ENCODE measurements at places on chromosomes 12 and 14. TPM values are rescaled to one million over a fixed set of nuclear protein-coding genes. Genes with fewer than 3 reads are reported as not detected.

The TPH2 gene
- total RNA-seq, result 0.34 TPM

The NPFF gene
- total RNA-seq, result not detected

The VRTN gene
- total RNA-seq, result 0.15 TPM

The DPY19L2 gene
- 1.8 TPM for total RNA-seq

The TAS2R8 gene
- total RNA-seq, result not detected

The GNB3 gene
- 45.7 TPM for total RNA-seq

DNA sequence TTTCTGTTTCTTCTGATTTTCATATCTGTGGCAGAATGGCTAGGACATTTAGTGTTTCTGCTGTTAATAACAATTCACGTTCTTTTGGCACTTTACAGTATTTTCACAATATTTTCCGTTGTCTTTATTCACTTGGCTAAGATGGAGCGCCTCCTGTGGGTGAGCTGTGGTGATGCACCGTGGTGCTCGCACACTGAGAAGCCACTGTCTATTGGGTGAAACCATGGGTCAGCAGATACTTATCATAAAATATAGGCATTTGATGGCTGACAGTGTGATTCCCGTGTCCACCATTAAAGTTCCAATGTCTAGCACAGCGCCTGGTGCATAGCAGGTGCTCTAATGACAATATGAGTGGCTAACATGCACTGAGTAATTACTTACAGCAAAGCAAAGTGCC lies 141.8 kb downstream of the VRK1 start:
- DNase-seq, result no peak

DNA sequence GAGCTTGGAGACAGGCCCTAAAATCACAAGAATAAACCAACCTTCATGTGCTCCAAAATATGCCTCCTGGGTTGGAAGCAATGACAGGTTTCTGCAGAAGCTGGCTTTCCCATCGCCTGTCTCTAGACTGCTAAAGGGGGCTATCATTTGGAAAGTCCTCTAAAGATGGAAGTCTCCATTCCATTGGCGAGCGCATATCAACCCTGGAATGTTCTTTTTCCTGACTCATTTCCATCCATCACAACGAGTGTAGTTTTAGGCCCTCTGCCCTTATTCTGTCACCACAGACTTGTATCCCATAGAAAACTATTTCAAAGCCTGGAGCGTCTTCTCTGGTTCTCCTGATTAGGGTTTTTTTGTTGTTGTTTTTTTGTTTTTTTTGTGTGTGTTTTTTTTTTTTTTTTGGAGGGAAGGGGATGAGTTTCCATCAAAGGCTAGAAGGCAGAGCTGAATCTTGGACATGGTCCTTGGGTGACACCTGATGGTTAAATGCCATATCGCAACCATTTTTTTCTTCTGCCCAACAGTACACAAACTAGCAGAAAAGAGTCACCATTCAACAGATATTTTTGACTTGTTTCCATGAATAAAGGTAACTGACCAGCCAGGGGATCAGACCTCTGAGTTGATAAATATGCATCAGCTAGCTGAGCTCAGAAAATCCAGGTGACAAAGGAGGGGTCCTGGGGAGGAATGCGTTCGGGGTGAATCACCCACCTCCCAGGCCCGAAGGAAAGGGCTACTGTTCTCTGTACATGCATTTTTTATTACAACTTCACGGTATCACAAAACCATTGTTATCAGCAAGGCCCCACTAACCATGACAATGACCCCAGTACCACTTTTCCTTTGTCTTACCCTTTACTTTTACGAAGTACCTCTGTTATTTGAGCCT lies 40.5 kb downstream of the KCNA5 start:
- DNase-seq, result no peak

- DNase-seq, result no peak
Observed at GRCh38 chr12:46916796-46917419, 91.1 kb upstream of the SLC38A4 start.

GRCh38 chr12:69480698-69481097 lies 10.5 kb downstream of the FRS2 start:
- DNase-seq, result no peak

GRCh38 chr12:102959391-102959790 lies 1.9 kb downstream of the ASCL1 start:
- DNase-seq, result no peak

GRCh38 chr12:119980242-119980641 lies 8.8 kb upstream of the BICDL1 start:
- no peak for DNase-seq

DNA sequence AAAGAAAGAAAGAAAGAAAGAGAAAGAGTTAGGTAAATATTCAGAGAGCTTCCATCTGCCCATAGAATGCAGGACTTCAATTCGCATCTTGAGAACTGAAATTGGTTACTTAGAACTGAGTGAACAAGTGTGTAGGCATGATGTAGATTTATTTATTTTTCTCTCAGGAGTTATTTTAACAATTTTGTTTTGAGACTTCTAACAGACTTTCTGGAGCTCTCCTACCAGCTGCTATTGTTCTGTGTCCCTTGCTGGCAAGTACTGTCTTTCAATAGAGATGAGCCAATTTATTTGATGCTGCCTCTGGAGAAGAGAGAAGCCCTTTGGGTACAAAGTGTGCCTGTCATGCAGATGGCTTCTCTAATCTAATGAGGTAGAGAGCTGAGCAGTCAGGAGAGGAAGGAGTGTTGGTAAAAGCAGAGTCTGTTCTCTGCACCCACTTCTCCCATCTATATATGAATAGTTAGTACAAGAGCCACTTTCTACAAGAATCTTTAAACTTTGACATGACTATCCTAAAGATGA lies 67.0 kb downstream of the SYT1 start:
- no peak for DNase-seq

DNA sequence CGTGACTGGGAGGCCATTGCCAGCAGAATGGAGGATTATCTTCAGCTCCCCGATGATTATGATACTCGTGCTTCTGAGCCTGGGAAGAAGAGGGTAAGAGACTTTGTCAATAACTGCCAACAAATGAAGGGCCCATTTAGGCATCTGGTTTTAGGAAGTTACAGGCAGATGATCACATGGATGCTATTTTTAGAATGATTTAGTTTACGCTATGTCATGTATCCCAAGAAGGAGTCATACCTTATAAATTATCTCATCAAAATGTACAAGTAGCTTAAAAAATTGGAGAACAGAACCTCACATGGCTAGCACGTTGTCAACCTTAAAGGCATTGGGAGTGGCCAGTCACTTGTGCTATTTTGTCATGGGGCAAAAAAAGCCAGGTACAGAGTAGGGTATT lies 46.7 kb downstream of the PROX2 start:
- no peak for DNase-seq

- DNase-seq, result no peak
Observed at GRCh38 chr12:32211900-32212156, 105.2 kb downstream of the BICD1 start.

GRCh38 chr12:49515266-49515665 lies 23.6 kb upstream of the KCNH3 start:
- DNase-seq, result no peak

- no peak for DNase-seq
Observed at GRCh38 chr12:54684636-54685630, 36.8 kb upstream of the DCD start.

GRCh38 chr14:103131580-103131979 lies 8.3 kb downstream of the TNFAIP2 start:
- DNase-seq, result no peak

- no peak for DNase-seq
Observed at GRCh38 chr14:96532632-96533031, 30.4 kb downstream of the PAPOLA start.

DNA sequence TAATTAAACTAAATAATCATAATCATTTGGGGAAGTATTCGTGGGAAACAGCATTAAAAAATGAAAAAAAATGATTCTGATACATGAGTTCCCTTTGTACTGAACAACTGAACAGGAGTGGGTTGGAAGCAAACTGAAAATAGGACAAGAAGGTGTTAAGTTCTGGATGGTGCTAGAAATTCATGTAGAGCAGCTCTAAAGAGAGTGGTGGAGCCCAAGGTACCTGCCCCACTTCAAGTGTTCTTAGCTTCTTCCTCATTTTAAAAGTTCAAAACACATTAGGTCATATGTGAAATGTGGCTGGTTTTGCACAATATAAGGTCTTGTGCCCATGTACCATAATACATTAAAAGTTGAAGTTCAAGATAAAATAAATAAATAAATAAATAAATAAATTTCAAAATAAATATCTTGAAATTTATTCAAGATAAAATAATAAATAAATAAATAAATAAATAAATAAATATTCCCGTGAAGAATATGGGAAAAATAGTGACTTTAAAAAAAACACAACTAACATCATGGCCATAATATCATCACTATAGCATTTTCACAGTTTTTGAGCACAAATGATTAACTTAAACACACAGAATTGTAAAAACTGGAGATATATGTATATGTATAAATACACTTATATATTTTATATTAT lies 191.5 kb upstream of the PRKD1 start:
- no peak for DNase-seq

DNA sequence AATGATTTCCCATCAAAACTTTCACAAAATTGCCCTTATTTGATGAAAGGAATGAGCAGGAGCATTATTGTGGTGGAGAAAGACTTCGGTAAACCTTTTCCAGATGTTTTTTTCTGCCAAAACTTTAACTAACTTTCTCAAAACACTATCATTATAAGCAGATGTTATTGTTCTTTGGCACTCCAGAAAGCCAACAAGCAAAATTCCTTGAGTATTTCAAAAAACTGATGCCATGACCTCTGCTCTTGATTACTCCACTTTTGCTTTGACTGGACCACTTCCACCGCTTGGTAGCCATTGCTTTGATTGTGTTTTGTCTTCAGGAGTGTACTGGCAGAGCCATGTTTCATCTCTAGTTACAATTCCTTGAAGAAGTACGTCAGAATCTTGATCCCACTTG lies 29.7 kb upstream of the RAB21 start:
- no peak for DNase-seq

DNA sequence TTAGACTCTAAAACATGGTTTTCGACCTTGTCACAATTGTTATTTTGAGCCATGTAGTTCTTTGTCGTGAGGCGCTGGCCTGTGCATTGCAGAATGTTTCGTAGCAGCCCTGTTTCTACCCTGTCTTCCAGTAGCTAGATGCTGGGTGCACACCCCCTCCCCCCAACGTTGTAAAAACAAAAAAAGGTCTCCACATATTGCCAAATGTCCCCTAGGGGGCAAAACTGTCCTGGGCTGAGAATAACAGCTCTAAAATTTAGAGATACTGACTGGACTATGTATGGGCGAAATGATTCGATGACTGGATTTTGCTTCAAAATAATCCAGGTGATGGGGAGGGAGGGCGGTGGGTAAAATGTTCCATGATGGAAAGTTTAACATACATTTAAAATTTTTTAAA lies 126.1 kb upstream of the FUT8 start:
- DNase-seq, result no peak

DNA sequence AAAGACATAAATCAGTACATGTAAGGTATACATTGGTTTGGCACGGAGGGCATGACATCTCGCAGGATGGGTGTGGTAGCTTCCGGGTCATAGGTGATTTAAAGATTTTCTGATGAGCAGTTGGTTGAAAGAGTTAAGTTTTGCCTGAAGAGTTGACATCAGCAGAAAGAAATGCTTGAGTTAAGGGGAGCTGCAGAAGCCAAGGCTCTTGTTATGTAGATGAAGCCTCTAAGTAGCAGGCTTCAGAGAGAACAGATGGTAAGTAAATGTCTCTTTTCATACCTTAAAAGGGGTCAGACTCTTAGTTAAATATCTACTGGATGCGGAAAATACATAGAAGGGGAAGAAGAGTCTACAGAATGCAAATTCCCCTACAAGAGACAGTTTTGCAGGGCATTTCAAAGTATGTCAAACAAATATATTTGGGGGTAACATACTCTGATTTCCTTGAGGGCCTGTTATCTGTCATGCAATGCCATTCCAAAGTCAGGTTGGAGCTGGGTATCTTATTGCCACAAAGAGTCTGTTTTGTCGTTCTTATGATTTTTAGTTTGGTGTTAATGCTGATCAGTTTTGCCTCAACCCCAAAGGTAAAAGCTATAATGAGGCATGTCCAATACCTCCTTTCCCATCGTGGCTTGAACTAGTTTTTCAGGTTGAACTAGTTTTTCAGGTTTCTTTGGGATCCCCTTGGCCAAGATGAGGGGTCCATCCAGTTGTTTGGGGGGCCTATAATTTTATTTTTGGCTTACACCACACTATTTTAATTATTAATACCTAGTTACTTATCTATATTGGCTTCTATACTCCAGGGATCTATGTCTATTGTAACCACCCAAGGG lies 67.0 kb downstream of the PTHLH start:
- DNase-seq, result no peak

- no peak for DNase-seq
Observed at GRCh38 chr12:3204730-3205531, 127.8 kb downstream of the TSPAN9 start.

DNA sequence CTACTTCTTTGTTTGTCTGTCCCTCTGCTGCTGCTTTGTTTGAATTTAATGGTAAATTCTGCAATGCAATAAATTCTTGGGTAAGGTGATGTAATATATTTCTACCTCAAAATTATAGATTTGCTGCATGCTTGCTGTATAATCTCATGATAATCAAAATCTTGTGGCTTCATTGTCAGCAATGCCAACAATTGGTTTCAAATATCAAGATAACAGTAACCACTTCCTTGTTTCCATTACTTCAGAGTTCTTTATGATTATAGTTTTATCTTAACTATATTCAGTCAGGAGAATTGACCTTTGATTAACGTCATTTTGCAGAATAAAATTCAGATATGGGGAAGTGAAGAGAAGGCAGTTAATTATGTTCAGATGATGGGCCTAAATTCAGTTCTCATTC lies 30.2 kb upstream of the RNU6-8 start:
- DNase-seq, result no peak

DNA sequence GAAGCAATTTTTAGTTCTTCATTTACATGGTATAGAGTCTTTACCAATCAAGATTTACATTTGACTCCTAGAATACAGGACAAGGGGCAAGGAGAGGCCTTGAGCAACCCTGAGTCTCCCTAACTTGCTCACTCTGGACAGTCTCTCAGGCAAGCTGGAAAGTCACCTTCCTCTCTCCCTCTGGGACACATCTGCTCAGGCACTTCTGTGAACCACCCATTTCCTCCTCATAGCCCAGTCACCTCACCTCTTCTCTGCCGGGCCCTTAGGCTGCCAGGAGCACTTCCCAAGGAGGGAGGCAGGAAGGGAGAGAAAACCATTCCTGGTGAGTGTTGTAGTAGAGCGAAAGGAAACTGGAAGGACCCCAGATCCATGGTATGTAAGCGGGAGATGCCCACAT lies 202.8 kb downstream of the TTC7B start:
- no peak for DNase-seq

- no peak for DNase-seq
Observed at GRCh38 chr12:116210131-116210530, 67.4 kb downstream of the MED13L start.

- DNase-seq, result no peak
Observed at GRCh38 chr14:87989956-87990299, 3.1 kb downstream of the GALC start.
